ENCODE measurements at places on chromosomes 6 and 20.

GRCh38 chr6:119226089-119226488 is 123.5 kb downstream of the MAN1A1 start:
- DNase-seq = no peak

DNA sequence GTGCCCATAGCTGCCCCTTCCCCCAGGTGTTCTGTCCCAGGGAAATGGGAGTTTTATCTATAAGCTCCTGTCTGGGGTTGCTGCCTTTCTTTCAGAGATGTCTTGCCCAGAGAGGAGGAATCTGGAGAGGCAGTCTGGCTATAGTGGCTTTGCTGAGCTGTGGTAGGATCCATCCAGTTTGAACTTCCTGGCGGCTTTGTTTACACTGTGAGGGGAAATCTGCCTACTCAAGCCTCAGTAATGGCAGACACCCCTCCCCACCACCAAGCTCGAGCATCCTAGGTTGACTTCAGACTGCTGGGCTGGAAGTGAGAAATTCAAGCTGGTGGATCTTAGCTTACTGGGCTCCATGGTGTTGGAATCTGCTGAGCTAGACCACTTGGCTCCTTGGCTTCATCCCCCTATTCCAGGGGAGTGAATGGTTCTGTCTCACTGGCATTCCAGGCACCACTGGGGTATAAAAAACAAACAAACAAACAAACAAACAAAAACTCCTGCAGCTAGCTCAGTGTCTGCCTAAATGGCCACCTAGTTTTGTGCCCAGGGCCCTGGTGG is 24.0 kb downstream of the TNFAIP3 start:
- no peak for DNase-seq

- DNase-seq = no peak
Observed at GRCh38 chr6:137490961-137491360, 3.2 kb downstream of the OLIG3 start.

- DNase-seq = no peak
Observed at GRCh38 chr6:39335780-39336545, 13.5 kb upstream of the KCNK16 start.

DNA sequence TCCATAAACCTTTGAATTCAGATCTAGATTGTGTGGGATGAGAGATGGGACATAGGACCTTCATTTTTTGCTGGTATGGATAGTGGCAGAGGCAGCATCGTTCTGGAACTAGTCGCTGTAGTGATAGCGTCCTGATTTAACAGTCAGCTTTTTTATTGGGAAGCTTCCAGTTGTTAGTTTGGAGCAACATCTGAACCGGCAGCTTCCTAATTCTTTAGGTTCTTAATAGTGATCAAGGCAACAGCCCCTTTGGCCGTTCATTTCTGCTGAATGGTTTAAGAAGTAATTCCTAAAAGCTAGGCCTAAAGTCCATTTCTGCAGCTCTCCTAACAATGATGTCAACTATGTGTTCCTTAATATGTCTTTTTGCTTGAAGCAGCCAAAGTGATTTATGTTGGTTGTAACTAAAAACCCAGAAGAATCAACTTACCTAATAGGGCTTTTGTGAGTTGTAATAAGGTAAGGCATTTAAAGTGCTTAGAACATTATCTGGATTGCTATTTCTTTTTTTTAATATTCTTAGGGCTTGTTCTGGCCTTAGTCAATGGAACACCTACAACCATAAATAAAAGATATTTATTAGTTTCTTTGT is 90.3 kb downstream of the SHLD1 start:
- no peak for DNase-seq

DNA sequence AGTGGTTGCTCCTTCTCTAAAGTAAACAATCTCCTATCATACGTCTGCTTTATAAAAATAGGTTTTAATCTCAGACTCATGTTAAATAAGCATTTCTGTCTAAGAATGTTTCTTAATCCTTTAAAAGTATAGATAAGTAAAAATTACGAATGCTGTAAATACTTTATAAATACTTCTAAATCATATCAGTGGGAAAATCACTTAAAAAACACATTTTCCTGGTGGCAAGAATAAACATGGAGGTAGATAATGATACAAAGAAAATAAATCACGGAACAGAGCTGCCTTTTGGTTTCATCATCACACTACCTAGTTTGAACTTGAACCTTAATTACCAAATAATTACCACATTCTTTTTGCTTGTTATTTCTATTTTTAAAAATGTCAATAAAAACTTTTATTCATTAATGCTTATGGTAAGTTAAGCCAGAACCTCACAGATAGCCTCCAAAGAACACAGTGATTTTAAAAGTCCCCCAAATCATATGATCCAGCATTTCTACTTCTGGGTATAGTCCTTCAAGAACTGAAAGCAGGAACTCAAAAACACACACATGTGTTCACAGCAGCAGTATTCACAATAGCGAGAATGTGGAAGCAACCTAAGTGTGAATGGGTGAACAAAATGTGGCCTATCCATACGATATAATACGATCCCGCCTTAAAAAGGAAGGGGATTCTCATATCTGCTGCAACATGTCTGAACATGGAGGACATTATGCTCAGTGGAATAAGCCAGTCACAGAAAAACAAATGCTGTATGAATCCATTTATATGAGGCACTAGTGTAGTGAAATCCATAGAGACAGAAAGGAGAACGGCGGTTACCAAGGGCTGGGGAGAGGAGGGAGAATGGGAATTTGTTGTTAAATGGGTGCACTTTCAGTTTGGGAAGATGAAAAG is 72.4 kb downstream of the SLC22A23 start:
- no peak for DNase-seq

- DNase-seq = no peak
Observed at GRCh38 chr6:25389471-25389870, 110.3 kb downstream of the CARMIL1 start.
